Fibroblast of gingiva (primary cell): ENCODE measurements at places on chromosomes 2 and 18.

DNA sequence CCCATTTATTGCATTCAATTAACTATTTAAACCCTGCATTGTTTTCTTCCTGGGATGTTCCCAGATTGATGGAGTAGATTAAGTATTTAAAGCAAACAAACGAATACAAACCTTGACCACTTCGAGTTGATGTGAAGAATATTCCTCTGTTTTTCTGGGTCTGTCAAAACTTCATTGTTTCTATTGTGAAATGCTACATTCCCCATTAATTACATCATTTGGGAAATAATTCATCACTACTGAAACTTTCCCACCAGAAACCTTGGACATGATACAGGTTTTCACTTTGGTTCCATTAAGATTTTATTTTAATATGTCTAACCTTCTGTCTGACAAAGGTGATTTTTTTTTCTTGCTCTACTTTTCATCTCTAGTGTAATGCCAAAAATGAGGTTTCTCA lies 365.1 kb upstream of the ETAA1 start:
- DNase-seq, result no peak

DNA sequence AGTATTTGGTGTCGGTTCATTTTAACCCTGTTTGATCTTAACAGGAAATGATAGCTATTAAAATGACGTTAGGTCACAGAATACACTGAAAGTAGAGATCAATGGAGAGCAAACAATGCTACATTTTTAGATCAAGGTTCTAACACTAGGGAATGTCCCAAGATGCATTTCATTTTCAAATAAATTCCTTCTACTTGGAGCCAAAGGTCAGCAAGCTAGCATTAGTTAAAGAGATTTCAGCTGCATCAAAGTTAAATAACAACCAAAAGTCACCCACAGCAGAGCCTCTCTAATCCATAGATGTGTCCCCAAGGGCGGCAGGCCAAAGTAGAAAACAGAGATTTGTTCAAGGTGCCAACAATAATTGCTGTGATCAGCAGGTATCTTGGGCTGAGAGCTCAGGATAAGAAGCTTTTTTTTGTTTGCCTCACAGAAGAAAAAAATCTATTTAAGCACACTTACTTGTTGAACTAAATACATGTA lies 1233.6 kb upstream of the TMEFF2 start:
- no peak for DNase-seq

DNA sequence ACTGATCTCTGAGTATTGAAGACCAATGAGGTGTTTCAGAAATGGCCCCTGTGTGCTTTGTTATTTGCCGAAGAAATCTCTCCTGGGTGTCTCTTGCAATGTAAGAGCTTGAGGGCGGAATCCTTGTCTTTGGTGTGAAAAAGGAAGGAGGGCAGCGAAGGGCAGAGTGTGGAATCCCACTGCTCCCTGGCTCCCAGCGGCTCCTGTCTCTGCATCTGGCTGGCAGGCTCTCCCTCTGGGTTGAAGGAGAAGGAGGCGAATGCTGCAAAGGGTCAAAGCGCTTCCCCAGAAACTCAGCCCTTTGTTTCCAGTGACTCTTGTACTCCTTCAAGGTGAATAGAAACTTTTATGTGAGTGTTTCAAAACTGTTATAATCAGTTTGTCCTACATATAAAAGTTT lies 457.5 kb downstream of the CNTNAP5 start:
- no peak for DNase-seq

- DNase-seq, result no peak
These were observed 235.9 kb downstream of the ZNF516 start for GRCh38 chr18:76259096-76259495.

DNA sequence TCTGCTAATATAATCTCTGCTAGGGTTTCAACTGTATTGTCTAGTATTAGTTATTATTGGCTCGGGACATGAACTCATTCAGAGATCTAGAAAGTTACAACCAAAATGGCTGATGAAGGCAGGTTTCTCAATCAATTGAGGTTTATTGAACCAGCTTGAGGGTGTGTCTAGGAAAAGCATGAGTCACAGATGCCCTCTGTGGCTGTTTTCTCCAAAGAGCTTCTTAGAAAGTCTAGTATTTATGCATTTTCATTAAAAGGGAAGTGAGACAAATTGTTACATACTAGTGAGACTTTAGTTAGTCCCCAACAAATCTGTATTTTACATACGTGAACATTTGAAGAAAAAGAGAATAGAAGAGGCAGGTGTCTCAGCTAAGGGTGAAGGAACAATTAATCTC lies 23.0 kb upstream of the RTTN start:
- DNase-seq, result no peak

GRCh38 chr2:86649119-86649947 lies 25.7 kb upstream of the RNF103 start:
- no peak for DNase-seq

GRCh38 chr2:134683561-134684112 lies 35.2 kb downstream of the TMEM163 start:
- no peak for DNase-seq
